Epithelial cell of umbilical artery (primary cell): ENCODE measurements at places on chromosomes 5 and 9. TPM values are rescaled to one million over a fixed set of nuclear protein-coding genes. Genes with fewer than 3 reads are reported as not detected.

The LPAR1 gene
- 0.32 and 1.5 TPM in 2 replicates for total RNA-seq

The PAX5 gene
- total RNA-seq = not detected in 2 replicates

The PAEP gene
- total RNA-seq = not detected in 2 replicates

The SLC25A48 gene
- total RNA-seq = not detected in 2 replicates

The SLC4A9 gene
- total RNA-seq = not detected in 2 replicates

The ECM2 gene
- total RNA-seq = 0.32 TPM in 1 of 2 replicates, not detected in the other

The DPH7 gene
- 19.8 and 27.8 TPM in 2 replicates for total RNA-seq

The IFT74 gene
- 9.4 and 14.6 TPM in 2 replicates for total RNA-seq

The STKLD1 gene
- total RNA-seq = 0.32 and 0.61 TPM in 2 replicates

The EDIL3 gene
- total RNA-seq = 47.0 and 47.4 TPM in 2 replicates

The CNOT6 gene
- 16.2 and 16.4 TPM in 2 replicates for total RNA-seq

The PCDHB8 gene
- under 0.01 and 0.15 TPM in 2 replicates for total RNA-seq

The PCDHGB4 gene
- 4.9 and 10.1 TPM in 2 replicates for total RNA-seq

The ACTL7A gene
- not detected in 2 replicates for total RNA-seq

The CYSRT1 gene
- total RNA-seq = 0.32 TPM in 1 of 2 replicates, not detected in the other

The SCGB3A2 gene
- not detected in 2 replicates for total RNA-seq

The TPPP gene
- total RNA-seq = under 0.01 and 0.15 TPM in 2 replicates

The RAB3C gene
- under 0.01 TPM in 1 of 2 replicates, not detected in the other for total RNA-seq

The ASPN gene
- total RNA-seq = not detected in 2 replicates

The MCTP1 gene
- 113 and 123 TPM in 2 replicates for total RNA-seq

The ITK gene
- not detected in 2 replicates for total RNA-seq

The BARX1 gene
- not detected in 2 replicates for total RNA-seq

The LURAP1L gene
- 3.9 and 11.6 TPM in 2 replicates for total RNA-seq

The TYRP1 gene
- total RNA-seq = 0.30 and 0.97 TPM in 2 replicates

The C9orf72 gene
- total RNA-seq = 8.4 and 13.1 TPM in 2 replicates

The PCDHA12 gene
- not detected in 2 replicates for total RNA-seq

The SPATA31E1 gene
- total RNA-seq = not detected in 2 replicates

The IL17B gene
- 0.91 TPM in 1 of 2 replicates, not detected in the other for total RNA-seq

The PGM5 gene
- total RNA-seq = 0.46 and 0.65 TPM in 2 replicates

The PCDHB3 gene
- total RNA-seq = under 0.01 TPM in 1 of 2 replicates, not detected in the other

The ACTBL2 gene
- under 0.01 TPM in 1 of 2 replicates, not detected in the other for total RNA-seq

The FAM151B gene
- 2.9 and 3.3 TPM in 2 replicates for total RNA-seq

The SMIM33 gene
- under 0.01 TPM in 1 of 2 replicates, not detected in the other for total RNA-seq

The SPATA31D1 gene
- total RNA-seq = not detected in 2 replicates

The ARL15 gene
- 47.4 and 51.5 TPM in 2 replicates for total RNA-seq

The CCDC180 gene
- total RNA-seq = 0.46 and 0.65 TPM in 2 replicates

The CATSPER3 gene
- total RNA-seq = not detected in 2 replicates

The KLF9 gene
- 17.5 and 32.4 TPM in 2 replicates for total RNA-seq

The SLC36A2 gene
- not detected in 2 replicates for total RNA-seq

The LHX6 gene
- not detected in 2 replicates for total RNA-seq

The MLANA gene
- not detected in 2 replicates for total RNA-seq

The PCDHGB7 gene
- 2.9 and 3.3 TPM in 2 replicates for total RNA-seq
